HFFc6 (cell line): ENCODE measurements at places on chromosomes 2 and 18. TPM values are rescaled to one million over a fixed set of nuclear protein-coding genes. Genes with fewer than 3 reads are reported as not detected.
A peak's percentile ranks its signal among the peaks of the same experiment; 100 is the strongest.

The COLEC12 gene
- total RNA-seq, result 0.05 and 0.14 TPM in 2 replicates

DNA sequence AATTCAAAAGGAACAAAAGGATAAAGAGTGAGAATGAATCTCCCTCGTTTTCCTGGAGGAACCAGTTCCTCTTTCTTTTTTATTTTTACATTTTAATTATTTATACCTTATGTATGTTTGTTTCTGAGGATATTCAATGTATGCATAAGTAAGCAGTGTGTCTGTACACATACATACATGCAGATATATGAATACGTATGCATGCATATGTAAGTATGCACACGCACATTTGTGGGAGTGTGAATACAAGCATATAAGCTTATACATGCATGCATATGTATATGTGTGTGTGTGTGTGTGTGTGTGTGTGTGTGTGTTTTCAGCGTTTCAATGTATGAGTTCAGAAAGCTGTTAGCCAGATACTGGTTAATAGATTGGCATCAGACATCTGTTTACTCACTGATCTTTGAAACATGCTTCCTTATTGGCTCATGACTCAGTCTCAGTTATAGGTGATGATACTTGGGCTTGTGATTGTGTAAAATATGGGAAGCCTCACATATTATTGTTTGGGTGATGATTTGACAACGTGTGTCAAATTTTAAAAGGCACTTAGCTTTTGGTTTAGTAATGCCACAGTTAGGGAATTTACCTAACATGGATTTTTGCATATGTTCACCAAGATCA, 279.7 kb upstream of the TRIB2 start:
- no peak for DNase-seq

The STK25 gene
- 143 to 162 TPM (median 151 TPM) in 3 replicates for total RNA-seq

The ALPI gene
- not detected in 3 replicates for total RNA-seq

- DNase-seq, result no peak
Measured at GRCh38 chr2:231294571-231295362, 96.3 kb downstream of the ARMC9 start.

DNA sequence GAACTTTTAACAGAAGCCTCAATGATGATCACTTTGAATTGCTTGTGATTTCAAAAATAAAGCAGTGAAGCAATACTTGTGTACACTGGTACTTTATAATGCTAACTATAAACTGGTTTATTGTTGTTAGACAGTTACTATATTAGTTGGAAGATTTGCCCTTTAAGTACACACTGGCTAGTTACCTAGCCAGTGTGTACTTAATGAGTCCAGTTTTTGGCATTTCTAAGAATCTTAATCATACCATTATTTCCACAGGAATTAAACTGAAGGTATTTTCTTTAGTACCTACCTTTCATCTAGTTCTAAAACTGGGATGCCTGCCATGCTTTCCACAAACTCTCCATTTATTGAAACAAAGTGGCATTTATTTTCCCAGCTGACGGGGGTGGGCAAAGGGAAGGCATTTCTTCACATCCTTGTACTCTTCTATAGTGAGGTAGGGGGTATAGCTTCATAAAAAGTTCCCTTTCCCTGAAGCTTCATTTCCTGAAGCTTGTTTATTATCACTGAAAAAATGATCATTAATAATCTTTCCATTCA, 49.9 kb downstream of the UGP2 start:
- DNase-seq, result no peak

The DNAH7 gene
- 0.24 to 0.69 TPM (median 0.25 TPM) in 3 replicates for total RNA-seq

The ADRA2B gene
- not detected in 3 replicates for total RNA-seq

The PSMA8 gene
- total RNA-seq, result not detected in 3 replicates

GRCh38 chr2:151299920-151300539, 10.6 kb upstream of the NMI start:
- DNase-seq, result peak; percentile 54

GRCh38 chr2:59754011-59754735, 799.3 kb downstream of the BCL11A start:
- no peak for DNase-seq

DNA sequence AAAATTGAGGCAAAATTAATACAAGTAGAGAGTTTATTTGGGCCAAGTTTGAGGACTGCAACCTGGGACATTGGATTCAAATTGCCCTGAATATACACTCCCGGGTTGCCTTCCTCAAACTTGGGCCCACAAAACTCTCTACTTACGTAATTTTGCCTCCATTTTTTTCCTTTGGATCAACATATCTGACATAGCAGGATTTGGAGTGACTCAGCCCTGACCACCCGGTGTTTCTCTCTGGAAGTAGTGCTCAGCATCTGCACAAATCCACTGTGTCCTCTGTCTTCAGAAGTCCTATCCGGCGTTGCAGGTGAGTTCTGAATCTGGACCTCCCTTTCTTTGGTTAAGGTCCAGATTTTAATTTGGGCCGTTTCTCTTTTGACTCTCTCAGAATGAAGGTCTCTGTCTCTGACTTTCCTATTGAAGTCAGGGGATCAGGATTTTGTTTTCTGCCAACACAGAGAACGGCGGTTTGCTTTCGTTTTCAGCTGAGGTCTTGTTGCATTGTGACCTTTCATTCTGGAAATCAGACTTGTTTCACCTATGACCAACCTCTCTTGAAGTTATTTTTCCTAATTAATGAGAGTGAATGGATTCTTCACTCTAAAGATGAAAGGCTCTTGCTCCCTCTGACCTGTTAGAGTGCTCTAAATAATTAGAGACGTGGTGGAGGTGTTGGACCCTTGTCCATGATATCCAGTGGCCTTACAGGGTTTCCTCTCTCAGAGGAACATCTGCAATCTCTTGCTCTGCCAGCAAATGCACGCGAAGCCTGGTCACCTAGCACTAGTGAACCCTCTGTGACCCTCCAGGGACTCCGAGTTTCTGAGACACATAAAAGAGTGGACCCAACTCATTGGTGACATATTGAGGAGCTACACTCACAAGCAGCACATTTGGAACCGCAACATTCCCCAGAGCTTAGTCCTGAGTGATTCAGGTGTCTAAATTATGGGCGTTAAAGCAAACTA, 13.6 kb downstream of the TCF23 start:
- DNase-seq, result no peak

GRCh38 chr18:48727681-48728080, 188.8 kb downstream of the CTIF start:
- DNase-seq, result no peak

DNA sequence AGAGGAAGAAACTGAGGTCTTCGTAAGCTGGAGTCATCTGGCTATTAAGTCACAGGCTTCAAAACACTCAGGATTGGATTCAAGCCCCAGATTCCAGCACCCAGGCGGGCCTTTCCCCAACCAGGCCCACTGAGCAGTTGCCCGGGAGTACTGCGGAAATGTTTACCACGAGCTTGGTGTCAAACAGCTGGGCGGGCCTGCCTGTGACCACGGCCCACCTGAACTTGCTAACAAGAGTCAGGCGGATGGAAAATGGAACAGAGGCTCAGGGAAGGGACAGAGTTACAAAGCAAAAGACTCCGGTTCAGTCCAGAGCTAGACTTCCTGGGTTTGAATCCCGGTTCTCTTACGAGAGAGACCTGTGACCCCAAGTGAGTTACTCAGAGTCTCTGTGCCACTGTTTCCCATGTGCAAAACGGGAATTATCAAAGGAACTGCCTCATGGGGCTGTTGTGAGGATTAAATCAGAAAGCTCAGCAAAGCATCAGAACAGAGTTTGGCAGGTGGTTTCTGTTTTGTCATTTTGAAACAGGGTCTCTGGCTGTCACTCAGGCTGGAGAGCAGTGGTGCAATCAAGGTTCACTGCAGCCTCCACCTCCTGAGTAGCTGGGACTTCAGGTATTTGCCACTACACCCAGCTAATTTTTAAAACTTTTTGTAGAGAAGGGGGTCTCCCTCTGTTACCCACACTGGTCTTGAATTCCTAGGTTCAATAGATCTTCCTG, 49.0 kb upstream of the TFCP2L1 start:
- no peak for DNase-seq

- peak; percentile 47 for DNase-seq
Measured at GRCh38 chr2:63875131-63875527, 33.4 kb downstream of the UGP2 start.

DNA sequence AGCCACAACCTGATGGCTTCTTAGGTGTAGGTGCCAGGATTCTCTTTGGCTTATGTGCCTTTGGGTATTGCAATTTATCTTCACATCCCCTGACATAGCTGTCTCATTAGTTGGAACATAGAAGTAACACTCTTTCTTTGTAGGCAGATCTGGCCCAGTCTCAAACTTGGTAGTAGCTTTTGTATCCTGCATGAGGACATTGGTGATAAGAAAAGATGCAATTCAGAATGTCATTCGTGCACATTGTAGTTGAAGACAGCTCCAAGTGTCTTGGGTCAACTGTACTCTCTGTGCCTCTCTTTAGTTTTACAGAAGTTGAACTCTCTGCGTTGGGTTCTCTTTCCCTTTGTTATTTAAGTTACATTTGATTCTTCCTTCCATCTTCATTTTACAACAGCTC, 69.6 kb upstream of the BCL11A start:
- DNase-seq, result no peak

DNA sequence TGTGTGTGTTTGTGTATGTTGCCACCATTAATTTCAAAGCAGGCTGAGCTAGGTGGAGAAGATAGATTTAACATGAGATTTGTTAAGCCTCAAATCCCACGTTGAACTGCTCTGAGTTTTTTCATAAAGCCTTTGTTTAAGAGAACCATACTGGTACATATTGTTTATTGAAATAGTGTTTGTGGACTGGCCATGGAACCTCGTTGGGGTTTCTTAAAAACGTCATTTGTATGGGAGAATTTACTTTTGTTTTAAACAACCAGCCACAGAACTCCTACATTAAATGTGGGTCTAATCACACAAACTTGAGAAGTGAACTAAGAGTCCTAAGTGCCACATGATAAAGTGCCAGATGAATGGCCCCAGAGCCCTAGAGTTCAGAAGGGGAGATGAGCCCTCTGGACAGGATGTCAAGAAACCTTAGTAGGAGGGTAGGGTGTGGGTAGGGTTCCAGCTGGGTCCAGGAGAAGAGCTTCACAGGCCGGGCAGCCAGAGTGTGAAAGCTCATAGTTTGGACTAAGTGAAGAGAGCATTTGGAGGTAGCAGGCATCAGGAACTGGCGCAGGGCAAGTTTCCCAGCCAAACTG, 120.6 kb upstream of the EML6 start:
- DNase-seq, result no peak

- no peak for DNase-seq
Measured at GRCh38 chr2:8606649-8607550, 75.0 kb upstream of the ID2 start.

The CIB4 gene
- total RNA-seq, result not detected in 3 replicates

GRCh38 chr2:210169516-210170195, 1.6 kb downstream of the KANSL1L start:
- DNase-seq, result peak; percentile 67

- no peak for DNase-seq
Measured at GRCh38 chr18:44761812-44762211, 81.1 kb downstream of the SETBP1 start.

DNA sequence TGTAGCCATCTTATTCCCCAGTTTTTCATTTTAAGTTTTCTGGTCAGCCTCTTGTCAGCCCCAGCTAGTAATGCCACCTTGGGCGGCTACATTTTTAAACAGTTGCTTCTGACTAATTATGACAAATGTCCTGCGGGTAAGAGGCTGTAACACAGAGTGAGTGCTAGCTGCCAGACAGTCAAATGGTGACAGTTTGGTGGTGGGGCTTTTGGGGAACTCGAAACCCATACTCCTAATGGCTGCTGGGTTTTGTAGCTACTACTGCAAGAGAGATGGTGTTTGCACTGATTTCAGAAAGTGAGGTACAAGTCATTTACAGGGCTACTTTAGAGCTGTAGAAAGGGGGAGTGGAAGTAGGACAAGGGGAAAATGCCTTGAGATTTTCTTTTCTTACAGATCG, 48.2 kb downstream of the ZCCHC2 start:
- no peak for DNase-seq

The CRYGA gene
- not detected in 3 replicates for total RNA-seq

- no peak for DNase-seq
Measured at GRCh38 chr18:59220784-59221765, 1.1 kb downstream of the GRP start.

GRCh38 chr2:10552220-10552870, 104.2 kb upstream of the ODC1 start:
- DNase-seq, result no peak

DNA sequence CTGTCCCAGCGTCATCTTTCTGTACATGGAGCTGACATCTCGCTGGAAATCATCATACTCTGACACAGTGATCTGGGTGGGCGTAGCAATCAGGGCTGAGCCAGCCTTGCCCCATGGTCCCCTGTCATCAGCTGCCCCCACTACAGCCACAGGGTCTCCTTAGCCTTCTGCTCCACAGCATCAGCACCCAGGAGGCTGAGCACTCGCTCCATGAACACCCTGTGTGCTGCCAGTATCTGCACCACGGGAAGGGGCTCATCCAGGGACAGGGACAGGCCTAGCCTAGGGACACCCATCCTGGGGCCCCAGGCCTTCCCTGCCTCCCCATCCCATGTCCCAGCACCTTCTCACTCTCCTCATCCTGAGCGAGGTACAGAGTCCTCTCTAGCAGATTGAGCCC, 11.4 kb downstream of the ALPG start:
- DNase-seq, result no peak
